ENCODE measurements at places on chromosomes 4 and X.
A peak's percentile ranks its signal among the peaks of the same experiment; 100 is the strongest.

DNA sequence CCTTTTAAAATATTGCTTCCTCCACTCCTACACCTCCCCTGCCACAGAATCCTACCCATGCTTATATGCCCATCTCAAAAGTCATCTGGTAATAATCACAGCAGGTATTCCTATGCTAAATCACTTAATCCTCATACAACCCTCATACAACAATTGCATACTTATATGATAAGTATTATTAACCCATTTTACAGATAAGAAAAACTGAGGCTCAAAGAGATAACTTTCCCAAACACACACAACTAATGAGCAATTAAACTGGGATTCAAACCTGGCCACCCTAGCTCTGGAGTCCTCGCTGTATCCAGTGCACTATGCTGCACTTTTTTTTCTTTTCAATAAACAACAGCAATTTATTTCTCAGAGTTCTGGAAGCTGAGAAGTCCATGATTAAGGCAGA is 99.8 kb upstream of the TSPAN5 start:
- DNase-seq: no peak

GRCh38 chr4:55727746-55728145 is 91.6 kb upstream of the NMU start:
- DNase-seq: no peak

DNA sequence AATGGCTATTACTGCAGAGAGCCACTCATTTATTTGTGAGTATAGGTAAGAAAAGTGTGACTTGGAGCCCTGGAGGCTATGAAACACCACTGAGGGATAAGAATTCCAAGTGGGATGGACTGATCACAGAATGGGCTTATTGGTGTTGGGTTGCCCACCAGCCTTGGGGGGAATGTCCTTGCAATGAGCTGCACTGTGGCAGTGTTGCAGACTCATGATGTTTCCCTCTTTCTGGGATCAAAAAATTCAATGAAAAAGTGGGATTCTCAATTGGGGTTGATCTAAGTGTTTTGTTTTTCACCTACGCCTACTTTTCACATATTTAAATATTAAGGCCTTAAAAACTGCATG is 1024.5 kb upstream of the PCDH10 start:
- no peak for DNase-seq

GRCh38 chrX:112056886-112057285 is 25.7 kb downstream of the TRPC5 start:
- DNase-seq: no peak

DNA sequence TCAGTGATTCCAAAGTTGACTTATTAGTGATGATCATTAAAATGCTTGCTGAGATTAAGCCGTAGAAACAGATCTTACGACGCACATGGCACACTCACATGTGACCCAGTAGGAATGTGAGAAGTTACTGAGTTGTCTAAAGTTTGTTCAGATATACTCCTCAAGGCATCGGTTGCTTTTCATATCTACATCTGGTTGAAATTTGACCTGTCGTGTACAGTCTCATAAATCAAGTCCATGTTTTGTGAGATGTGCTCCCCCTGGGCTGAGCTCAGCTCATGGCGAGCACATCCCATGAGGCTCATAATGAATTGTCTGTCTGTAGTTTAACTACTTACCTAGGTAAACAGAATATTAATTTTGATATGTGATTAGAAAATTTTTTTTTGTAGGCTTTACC is 67.0 kb downstream of the TNIP2 start:
- no peak for DNase-seq

GRCh38 chr4:182649698-182650477 is 267.3 kb downstream of the DCTD start:
- no peak for DNase-seq

DNA sequence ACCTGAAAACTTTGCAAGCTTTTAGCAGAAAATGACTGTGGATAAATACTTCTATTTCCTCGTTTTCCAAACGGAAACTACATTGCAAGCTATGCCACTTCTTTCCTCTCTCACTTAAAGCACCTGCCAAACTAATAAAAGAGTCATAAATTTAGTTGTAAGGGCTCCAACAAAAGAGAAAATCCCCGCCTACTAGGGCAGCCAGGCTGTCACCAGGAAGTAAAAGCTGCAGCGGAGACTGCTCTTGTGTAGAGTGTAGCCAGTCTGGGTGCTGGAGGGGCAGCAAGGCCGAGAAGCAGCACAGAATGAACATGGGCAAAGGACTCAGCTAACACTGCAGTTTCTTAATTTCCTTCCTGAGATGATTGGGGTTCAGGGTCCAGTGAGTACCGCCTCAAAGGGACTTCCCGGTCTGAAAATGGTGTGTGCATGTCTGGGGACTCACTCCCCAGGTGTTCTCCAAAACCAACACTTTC is 89.3 kb upstream of the MAML3 start:
- no peak for DNase-seq

- no peak for DNase-seq
These were observed 113.5 kb upstream of the USP9X start for GRCh38 chrX:40971736-40972135.

GRCh38 chrX:33434256-33435092 is 223.1 kb upstream of the DMD start:
- DNase-seq: peak; percentile 9

DNA sequence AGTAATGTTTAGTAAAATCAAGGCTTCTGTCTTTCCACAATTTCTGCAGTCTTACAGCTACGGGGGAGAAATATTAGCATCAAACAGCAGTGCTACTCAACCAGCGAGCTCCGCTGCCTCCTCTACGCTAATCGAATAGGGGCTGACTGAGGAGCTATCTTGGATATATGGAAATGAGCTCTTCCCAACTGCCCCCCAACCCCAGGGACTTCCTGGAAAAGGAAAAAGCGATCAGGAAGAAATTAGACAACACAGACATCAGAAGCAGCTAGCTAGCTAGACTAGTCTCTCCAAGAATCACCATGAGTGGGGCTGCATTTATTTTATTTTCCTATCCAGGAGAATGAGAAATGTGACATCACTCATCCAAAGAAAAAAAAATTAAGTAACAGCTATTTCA is 7.6 kb downstream of the NKX6-1 start:
- DNase-seq: no peak

DNA sequence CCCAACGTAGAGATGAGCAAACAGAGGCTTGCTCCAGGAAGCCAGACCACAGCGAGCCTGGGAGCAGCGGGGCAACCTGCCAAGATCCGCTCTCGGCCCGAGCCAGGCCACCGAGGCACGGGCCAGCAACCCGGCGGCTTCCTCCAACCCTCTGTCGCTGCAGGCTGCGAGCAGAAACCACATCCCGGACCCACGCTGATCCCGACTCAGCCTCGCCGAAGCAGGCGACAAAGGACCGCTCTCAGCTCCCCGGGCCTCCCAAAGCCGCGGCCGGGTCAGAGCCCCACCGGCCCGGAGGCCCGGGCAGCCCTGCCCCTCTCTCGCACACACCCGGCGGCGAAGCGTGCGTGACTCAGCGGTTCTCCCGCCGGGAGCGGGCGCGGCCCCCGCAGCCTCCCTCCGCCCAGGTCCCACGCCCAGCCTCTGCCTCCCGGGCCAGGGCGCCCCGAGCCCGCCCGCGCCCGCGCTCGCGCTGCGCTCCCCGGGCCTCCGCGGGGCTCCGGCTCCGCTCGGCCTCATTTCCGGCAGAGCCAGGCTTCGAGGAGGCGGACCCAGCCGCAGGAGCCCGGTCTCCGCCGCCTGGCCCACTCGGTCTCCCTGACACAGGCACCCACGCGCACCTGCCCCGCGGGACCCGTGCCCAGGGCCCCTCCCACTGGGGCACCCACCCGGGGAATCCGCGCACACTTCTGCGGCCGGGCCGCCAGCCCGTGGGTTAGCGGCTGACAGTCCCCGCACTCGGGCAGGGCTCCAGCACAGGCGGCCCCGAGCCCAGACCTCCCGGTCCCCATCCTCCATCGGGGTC is 1.7 kb downstream of the PPP2R2C start:
- DNase-seq: no peak

DNA sequence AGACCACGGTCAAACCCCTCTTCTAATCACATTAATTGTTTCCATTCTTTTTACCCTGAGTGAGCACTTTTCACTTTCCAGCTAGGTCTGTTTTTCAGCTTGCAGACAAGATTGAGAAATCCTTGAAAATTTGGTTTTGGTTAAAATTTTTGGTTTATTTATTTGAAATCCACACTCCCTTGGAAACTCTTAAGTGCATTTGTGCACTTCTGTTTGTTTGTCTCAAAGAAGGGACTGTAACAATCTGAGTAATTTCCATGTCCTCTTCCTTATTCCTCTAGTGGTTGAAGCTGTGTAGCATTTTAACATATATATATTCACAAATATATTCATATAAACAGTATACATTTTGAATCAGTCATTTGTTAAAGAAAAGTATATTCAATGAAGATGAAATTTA is 333.3 kb downstream of the ANK2 start:
- DNase-seq: no peak

DNA sequence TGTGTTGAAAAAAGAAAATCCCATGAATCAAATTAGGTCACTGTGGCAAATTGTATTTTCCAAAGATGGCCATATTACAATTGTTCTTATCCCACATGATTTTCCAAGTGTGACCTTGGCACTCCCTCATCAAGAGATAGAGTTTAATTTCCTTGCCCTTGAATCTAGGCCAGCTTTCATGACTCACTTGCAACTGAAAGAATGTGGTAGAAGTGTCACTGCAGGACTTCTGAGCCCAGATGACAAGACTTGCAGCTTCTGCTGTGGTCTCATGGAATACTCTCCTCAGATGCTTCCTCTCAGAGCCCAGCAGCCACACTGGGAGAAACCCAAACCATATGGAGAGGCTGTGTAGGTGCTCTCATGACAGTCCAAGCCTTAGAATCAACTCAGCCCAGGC is 139.0 kb downstream of the ADAMTS3 start:
- no peak for DNase-seq

GRCh38 chrX:45138525-45138924 is 62.2 kb downstream of the DIPK2B start:
- DNase-seq: no peak

DNA sequence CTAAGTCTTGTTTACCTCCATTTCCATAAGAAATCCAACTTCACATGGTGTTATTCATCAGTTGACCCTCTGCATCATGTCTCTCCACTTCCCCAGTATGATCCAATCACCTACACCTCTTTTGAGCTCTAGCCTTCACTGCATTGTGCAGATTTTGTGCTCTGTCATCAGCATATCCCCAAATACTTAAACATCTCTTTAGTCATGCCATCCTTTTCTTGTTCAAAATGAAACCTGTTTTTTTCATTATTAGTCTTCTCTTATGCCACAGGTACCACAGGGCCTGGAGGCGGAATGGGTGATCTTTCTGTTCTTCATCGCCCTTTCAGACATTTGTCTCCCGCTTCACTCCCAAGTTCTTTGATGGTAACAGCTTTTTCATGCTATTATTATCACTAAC is 382.7 kb upstream of the GALNTL6 start:
- DNase-seq: no peak

DNA sequence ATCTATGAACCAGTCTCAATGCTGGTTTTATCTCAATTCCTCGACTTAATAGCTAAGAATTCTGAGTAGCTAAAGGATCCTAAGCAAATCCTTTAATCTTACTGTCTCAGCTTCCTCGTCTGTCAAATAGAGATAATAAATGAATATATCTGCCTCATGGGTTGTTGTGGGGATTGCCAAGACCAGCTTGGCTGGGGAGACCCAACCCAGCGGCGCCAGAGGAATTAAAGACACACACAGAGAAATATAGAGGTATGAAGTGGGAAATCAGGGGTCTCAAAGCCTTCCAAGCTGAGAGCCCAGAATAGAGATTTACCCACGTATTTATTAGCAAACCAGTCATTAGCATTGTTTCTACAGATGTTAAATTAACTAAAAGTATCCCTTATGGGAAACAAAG is 41.9 kb downstream of the SLC34A2 start:
- no peak for DNase-seq

- DNase-seq: no peak
These were observed 10.7 kb downstream of the CLNK start for GRCh38 chr4:10673817-10674369.

DNA sequence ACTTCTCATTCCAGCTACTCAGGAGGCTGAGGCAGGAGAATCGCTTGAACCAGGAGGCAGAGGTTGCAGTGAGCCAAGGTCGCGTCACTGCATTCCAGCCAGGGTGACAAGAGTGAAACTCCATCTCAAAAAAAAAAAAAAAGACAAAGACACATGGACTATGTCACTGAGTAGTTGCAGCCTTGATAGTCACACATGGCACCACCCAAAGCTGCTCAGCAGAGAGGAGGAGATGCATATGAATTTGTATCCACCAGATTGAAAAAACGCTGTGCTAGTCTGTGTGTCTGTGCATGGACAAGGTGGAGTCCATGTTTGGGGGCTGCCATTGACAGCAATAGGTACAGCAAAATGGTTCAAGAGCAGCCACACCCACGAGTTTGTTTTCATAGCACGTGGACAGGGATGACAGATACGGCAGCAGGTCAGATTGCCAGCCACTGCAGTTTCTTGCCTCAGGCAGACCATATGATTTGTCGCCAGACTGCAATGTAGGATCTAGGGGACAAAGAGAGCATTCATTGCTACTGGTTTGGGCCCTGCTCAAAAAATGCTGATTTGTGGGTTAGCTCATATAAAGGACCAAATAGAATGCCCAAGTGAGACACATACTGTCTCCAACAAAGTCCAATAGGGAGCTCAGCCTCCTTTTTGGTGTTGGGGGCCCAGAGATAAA is 89.9 kb downstream of the CEP135 start:
- no peak for DNase-seq

DNA sequence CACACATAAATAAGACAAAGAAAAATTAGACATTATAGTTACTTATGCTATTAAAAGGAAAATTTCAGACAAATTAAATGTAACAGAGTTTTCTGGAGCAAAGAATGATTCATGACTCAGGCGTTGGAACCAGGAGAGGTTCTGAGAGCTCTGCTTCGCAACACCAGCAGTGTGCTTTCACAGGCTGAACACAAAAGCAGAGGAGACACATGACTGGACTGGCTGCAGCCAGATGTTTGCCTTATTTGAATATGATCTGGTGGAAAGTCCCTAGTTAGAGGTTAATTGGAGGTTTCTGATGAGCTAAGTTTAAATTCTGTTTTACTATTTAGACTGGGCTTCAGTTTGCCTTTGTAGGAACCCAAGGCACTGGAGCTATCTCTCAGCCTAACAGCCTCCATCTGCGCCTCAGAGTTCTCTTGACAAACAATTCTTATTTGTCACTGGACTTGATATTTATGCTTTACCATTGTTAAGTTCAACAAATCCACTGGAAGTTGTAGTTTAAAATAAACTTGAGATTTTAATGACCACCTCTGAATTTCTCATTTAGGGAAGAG is 16.2 kb downstream of the BOD1L1 start:
- no peak for DNase-seq

- no peak for DNase-seq
These were observed 127.8 kb downstream of the MAGEE1 start for GRCh38 chrX:76555269-76555668.

GRCh38 chr4:73606465-73606974 is 13.7 kb downstream of the RASSF6 start:
- DNase-seq: no peak

GRCh38 chr4:159047478-159048165 is 55.3 kb upstream of the RAPGEF2 start:
- peak; percentile 25 for DNase-seq

- no peak for DNase-seq
These were observed 1417.9 kb downstream of the ADGRL3 start for GRCh38 chr4:62618042-62618441.

GRCh38 chrX:45515262-45516215 is 314.9 kb upstream of the DIPK2B start:
- peak; percentile 71 for DNase-seq

All from HepG2 (cell line).